EL (cell line): ENCODE measurements at places on chromosomes 5 and 9.

GRCh38 chr5:165576678-165577275 is 2071.4 kb downstream of the MAT2B start:
- no peak for DNase-seq

DNA sequence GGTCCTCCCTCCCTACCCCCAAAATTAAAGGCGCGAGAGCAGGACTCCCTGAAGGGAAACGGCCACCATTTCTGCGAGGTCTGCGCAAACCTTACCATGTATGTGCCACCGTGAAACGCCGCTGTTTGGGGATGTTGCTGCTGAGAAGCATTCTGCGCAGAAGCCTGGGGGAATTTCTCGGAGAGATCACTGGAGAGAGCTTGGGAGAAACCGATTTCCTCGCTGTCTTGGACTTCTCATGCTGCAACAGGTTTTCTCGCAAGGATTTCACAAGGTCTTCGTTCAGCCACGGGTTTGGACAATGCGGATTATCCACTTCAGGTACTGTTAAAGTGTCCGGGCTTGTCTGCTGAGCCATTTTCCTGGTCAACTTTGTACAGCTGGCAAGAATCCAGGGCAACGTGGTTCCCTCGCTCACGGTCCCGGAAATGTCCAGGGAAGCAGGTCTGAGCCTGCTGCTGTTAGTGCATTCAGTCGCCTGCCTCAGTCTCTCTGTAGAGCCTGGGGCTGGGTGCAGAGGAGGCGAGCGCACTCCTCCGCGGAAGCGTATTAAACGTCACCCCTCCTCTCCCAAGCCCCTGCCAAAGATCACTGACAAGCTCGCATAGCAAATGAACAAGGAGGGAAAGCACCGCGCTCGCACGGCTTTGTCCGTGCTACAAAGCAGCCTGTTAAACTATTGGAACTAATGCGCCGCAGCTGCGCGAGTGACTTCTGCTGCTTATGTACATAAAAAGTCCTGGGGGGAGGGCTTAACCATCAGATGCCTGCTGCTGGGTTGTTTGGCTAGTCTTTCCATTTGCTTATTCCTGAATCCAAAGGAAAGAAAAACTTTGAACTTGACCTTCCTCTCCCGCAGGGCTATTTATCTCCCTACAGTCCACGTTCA is 125.1 kb downstream of the PDE4D start:
- DNase-seq, result peak; percentile 75

GRCh38 chr9:97857606-97858392 is 4.8 kb downstream of the FOXE1 start:
- DNase-seq, result no peak

GRCh38 chr5:59236448-59236847 is 653.6 kb downstream of the RAB3C start:
- DNase-seq, result no peak

GRCh38 chr5:143251190-143251589 is 152.3 kb downstream of the NR3C1 start:
- no peak for DNase-seq

- DNase-seq, result no peak
Measured at GRCh38 chr5:81363093-81363871, 30.7 kb downstream of the ACOT12 start.

- peak; percentile 90 for DNase-seq
Measured at GRCh38 chr5:74640450-74640953, at the start of gene ENC1. ENC1 (minus strand) TSS chr5:74640728; CDS start chr5:74636485, 4,243 bp downstream.

GRCh38 chr9:131056781-131057506 is 39.4 kb upstream of the AIF1L start:
- no peak for DNase-seq

DNA sequence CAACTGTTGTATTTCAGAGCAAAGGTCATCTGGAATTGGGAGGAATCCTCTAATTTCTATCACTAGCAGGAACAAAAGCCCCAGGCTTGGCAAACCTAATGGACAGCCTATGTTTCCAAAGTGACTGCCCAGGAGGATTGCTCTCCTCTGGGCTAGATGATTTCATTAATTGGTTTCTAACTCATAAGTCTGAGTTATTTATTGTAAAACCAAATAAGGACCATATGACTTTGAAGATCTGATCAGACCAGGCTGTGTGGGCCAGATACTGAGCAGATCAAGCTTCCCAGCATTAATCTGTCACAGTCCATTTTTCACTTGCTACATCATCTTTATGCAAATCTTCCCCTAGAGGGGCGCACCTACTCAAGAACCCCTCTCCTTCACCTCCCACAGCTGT is 125.2 kb downstream of the PRDM6 start:
- no peak for DNase-seq

GRCh38 chr5:131993676-131994075 is 17.8 kb downstream of the ACSL6 start:
- DNase-seq, result no peak

DNA sequence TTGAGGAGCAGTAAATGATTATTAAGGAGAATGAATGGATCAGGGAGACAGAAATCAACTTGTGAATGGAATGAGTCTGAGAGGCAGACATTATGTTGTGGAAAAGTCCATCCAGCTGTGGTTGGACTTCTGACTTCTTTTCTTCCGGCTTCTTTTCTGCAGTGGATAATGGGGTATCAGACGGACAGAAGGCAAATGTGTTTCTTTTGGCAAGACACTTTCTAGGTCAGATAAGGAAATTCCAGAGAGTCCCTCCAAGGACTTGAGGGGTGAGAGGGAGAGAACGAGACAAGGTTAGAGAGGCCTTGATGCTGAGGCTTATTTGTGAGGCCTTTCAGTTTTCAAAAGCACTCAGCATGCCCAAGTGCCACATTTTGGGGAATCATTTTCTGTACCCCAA is 17.1 kb upstream of the GRHPR start:
- no peak for DNase-seq

GRCh38 chr9:6413365-6414246 is 607 bp downstream of the UHRF2 start:
- no peak for DNase-seq

GRCh38 chr5:110054240-110054639 is 364.5 kb downstream of the MAN2A1 start:
- peak; percentile 48 for DNase-seq

DNA sequence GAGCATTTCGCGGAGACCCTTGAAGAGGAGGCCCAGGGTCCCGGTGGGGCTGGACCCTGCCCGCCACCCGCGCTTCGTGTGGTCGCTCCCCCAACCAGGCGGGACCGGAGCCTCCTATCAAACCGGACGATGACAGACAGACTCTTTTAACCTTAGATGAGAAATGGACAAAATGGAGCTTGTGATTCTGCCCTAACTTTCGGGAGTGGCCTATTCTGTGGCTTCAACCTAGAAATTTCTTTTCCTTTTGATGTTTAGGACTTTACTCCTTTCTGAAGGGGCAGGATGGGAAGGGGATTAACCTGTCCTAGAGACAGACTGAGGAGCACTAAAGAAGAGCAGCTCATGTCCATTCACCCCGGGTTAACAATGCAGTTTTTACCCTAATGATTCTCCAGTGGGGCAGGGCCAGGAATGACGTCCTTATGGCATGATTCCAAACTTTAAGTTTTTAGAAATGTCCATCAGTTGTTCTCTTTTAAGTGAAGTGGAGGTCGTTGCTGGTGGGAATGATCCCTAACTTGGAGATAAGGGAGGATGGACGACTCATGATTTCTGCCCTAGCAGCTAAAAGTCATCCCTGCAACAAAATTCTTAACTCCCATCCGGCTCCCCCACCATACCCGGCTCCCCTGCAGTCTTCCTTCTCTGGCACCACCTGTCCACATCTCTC is 1.0 kb downstream of the NIPSNAP3A start:
- DNase-seq, result peak; percentile 29
